Smooth muscle cell of bladder (primary cell): ENCODE measurements at places on chromosomes 3 and 15. TPM values are rescaled to one million over a fixed set of nuclear protein-coding genes. Genes with fewer than 3 reads are reported as not detected.

C15orf61 gene
- total RNA-seq, result 2.6 and 3.6 TPM in 2 replicates

LRTM1 gene
- total RNA-seq, result not detected in 2 replicates

FAM81A gene
- under 0.01 and 0.18 TPM in 2 replicates for total RNA-seq

CBLB gene
- 18.3 and 23.9 TPM in 2 replicates for total RNA-seq

RLBP1 gene
- total RNA-seq, result not detected in 2 replicates

FRMD4B gene
- total RNA-seq, result 0.14 and 0.28 TPM in 2 replicates

NME9 gene
- 0.09 TPM in 1 of 2 replicates, not detected in the other for total RNA-seq

GPR149 gene
- not detected in 2 replicates for total RNA-seq

PGBD4 gene
- total RNA-seq, result 1.8 and 2.2 TPM in 2 replicates

GPX1 gene
- total RNA-seq, result 436 and 442 TPM in 2 replicates

SLC22A14 gene
- total RNA-seq, result under 0.01 and 0.18 TPM in 2 replicates

GOLGA6C gene
- not detected in 2 replicates for total RNA-seq

SI gene
- total RNA-seq, result not detected in 2 replicates

PAK6 gene
- total RNA-seq, result not detected in 2 replicates

KLHL40 gene
- not detected in 2 replicates for total RNA-seq

ISL2 gene
- total RNA-seq, result 0.37 and 0.71 TPM in 2 replicates

MYO5C gene
- 0.09 and 0.14 TPM in 2 replicates for total RNA-seq

FMN1 gene
- total RNA-seq, result 0.43 and 1.0 TPM in 2 replicates

SERPINI2 gene
- total RNA-seq, result not detected in 2 replicates

GPR87 gene
- total RNA-seq, result under 0.01 TPM in 1 of 2 replicates, not detected in the other

CYP1A2 gene
- not detected in 2 replicates for total RNA-seq

ZNF662 gene
- total RNA-seq, result 0.57 and 1.0 TPM in 2 replicates

ABHD17C gene
- total RNA-seq, result 12.1 and 16.1 TPM in 2 replicates

FGD5 gene
- total RNA-seq, result 0.14 and 0.37 TPM in 2 replicates

GRM2 gene
- under 0.01 TPM in 1 of 2 replicates, not detected in the other for total RNA-seq

EBLN2 gene
- total RNA-seq, result 4.3 and 4.6 TPM in 2 replicates
